Type B pancreatic cell (in vitro differentiated cells): ENCODE measurements at places on chromosomes 2 and 18.

DNA sequence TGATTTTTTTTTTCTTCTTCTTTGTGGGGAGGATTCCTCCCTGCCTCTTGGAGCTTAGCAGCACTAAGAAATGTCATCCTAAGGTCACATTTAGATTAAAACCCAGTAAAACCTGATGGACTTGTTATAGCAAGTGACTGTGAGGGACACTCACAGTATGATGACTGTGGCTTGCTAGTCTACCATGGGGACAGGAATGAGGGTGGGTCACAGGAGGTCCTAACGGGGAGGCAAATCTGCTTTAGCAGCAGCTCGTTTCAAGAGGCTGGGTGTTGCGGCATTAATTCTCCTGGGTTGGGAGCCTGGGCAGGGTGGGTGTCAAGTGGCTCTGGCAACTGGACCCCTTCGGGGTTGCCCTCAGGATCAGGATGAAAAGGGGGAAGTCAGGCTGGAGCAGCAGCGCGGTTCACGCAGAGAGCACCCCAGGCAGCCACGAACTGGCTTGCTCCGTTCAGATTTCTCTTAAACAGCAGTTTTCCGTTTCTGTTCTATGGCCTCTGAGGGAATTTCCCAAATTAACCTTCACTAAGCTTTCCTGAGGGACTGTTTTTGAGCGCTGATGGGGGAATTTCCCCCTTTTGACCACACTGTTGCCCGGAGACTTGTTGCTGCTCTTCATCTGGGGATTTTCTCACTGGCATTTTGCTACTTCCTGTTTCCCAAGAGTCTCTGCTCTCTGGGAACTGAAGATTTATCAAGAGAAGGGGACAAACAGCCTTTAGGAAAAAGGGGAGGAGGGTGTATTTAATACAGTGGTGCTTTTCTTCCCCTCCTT lies 59.8 kb upstream of the PELI1 start:
- no peak for DNase-seq

DNA sequence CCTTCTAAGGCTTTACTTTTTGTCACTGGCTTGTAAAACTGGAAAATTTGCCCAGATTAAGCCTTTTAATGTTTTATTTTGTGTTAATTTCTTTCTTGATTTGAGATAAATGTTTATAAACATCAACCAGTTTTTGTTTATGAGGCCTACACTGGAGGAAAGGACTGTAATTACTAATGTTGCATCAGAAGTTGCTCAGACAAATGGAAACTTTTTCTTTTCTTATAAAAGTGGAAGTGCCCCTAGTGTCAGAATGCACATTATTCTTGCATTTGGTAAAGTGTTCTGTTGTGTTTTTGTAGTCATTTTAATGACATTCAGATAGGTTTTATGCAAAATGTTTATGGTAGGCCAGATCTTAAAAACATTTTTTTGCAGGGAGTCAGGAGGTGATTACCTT lies 25.3 kb downstream of the LCLAT1 start:
- no peak for DNase-seq

DNA sequence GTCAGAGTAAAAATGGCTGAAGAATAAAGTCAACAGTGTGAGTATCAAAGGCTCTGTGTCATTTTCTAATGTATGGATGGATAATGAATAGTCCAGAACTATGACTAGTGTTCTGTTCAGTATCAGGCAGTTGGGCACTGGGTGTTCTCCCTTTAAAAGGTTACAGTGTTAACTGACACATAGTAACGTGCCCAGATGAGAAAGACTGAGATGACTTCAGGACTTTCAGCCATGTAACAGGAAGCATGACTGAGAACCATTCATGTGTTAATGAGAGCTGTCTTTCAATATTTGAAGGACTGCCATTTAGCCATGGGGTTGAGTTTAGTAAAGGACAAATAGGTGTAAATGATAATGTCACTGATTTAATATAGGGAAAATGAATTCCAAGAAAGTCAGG lies 187.1 kb downstream of the GULP1 start:
- no peak for DNase-seq

GRCh38 chr18:42474577-42474976 lies 519.5 kb downstream of the PIK3C3 start:
- no peak for DNase-seq

GRCh38 chr2:173159791-173160463 lies 84.3 kb downstream of the MAP3K20 start:
- no peak for DNase-seq

DNA sequence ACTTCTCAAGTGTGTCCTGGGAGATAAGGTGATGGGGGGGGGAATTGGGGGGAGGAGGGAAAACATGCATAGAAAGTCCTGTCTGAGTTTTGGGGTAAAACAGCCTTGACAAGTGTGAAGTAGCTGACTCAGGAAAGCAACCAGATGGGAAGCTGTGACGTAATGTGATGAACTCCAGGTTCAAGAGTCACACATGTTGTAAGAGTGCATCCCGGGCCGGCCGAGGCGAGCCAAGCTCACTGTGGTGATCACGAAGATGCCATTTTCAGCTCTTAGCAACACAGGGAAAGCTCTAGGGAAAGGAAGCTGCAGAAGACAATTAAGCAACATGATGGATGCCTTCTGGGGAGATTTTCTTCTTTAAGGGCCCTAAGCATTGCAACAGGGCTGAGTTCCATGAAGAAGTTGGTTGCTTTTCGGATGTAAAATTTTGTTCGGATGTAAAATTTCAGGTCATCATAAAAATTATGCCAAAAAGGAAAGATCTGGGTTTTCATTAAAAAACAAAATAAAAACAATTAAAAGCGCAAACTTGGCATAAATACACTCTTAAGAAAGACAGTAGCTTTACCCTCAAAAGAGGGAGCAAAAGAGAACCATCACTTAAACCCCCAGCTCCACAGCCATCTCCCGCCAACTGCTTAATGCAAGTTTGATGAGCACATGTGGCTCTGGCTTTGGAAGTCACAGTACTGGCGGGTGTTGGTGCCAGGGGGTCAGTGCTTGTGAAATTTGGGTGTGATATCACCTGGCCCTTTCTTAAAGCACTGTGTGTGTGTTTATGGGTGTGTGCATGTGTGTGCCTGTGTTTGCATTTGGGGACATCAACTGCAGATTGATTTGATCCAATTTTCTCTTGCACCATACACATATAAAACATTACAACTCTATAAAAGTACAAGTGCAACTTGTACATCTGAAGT lies 19.1 kb downstream of the SERTAD2 start:
- no peak for DNase-seq

- DNase-seq = no peak
Observed at GRCh38 chr2:222993920-222994650, 57.9 kb upstream of the KCNE4 start.

DNA sequence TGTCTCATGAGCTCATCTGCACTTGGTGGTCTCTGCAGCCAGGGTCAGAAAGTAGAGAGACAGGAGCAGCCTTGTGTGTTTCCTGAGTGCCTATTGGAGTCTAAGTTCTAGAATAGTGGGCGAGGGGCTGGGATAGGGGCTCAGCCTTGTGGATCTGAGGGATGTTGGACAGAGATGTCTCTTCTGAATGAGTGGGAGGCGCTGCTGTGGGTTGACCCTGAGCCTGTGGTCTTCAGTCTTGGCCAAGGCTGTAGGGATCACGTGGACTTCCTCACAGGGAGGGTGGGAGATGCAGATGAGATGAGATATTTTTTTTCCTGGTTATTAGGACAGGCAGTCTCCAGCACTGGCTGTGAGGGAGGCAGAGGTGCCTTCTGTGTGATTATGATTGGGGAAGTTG lies 61.8 kb downstream of the RNF144A start:
- no peak for DNase-seq

DNA sequence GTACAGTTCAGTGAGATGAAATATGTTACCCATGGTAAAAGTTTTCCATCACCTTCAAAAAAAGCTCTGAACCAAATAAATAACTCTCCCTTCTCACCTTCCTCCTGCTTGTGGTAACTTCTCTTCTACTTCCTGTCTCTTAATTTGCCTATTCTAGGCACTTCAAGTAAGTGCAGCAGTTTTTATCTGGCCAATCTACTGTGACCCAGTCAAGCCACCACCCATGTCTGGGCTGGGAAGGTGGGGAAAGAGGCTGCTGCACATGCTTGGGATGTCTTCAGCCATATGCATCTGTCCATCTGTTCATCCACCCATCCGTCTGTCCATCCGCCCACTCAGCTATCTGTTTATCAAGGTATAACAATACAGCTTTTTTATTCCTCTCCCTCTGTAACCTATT lies 31.6 kb downstream of the ZNF532 start:
- no peak for DNase-seq

GRCh38 chr2:28513097-28513496 lies 17.2 kb downstream of the PLB1 start:
- no peak for DNase-seq
